ENCODE measurements at places on chromosomes 7 and 10. TPM values are rescaled to one million over a fixed set of nuclear protein-coding genes. Genes with fewer than 3 reads are reported as not detected.

HK1 gene
- 60.8 TPM for total RNA-seq

DNA sequence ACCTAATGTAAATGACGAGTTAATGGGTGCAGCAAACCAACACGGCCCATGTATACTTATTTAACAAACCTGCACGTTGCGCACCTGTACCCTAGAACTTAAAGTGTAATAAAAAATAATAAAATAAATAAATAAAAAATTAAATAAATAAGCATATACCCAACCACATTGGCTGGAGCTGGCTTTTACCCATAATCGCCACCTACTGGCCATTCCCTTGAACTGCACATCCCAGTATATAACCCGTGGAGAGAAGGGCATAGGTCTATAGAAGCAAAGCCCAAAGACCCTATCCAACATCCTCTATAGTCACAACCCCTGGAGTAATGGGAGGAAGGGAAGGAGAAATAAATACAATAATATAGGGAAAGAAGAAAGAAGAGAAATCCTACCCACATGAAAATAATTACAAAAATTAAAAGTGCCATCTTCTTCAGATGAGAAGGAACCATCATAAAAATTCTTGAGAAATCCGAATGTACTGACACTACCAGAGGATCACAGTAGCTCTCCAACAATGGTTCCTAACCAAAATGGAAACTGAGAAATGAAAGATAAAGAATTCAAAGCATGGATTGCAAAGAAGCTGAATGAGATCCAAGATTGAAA, 65.6 kb downstream of the TWIST1 start:
- H3K36me3 ChIP-seq, result peaks cover 45% of the 10 kb centered on the region
- H3K27me3 ChIP-seq, result no peaks in the 10 kb centered on the region
- DNase-seq, result no peak
- no peak overlapping the region for H3K4me3 ChIP-seq
- no peaks in the 10 kb centered on the region for H3K4me1 ChIP-seq

DNA sequence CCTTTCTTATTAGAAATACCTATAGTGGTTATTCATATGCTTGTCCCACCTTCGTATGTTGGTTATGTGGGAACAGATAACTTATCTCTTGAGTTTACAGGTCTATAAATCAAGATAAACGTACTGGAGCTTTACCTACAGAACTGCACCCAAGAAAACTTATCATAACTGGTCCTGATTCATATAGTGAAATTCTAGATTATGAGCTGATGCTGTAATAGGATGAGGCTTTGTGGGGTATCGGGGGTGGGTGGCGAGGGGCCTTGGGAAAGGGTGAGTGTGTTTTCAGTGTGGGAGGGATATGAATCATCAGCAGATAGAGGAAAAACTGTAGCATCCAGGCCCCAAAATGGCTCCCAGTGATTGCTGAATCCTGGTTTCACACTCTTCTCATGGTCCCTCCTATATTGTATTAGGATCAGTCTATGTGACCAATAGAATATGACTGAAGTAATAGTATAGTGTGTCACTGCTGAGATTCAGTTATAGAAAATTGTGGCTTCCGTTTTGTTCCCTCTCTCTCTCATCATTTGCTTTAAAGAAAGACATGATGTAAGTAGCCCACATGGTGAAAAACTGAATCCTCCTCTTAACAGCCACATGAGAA, 706.8 kb upstream of the LRRTM3 start:
- DNase-seq, result no peak
- H3K27ac ChIP-seq, result no peak overlapping the region
- no peaks in the 10 kb centered on the region for H3K27me3 ChIP-seq
- H3K4me3 ChIP-seq, result no peak overlapping the region
- no peaks in the 10 kb centered on the region for H3K4me1 ChIP-seq

- no peak for DNase-seq
- H3K27me3 ChIP-seq, result peaks cover 36% of the 10 kb centered on the region
- no peaks in the 10 kb centered on the region for H3K36me3 ChIP-seq
- no peak overlapping the region for H3K27ac ChIP-seq
- no peak overlapping the region for H3K4me3 ChIP-seq
- peaks cover 28% of the 10 kb centered on the region for H3K4me1 ChIP-seq
These were observed 4.7 kb downstream of the RBM20 start for GRCh38 chr10:110648692-110649346.

DNA sequence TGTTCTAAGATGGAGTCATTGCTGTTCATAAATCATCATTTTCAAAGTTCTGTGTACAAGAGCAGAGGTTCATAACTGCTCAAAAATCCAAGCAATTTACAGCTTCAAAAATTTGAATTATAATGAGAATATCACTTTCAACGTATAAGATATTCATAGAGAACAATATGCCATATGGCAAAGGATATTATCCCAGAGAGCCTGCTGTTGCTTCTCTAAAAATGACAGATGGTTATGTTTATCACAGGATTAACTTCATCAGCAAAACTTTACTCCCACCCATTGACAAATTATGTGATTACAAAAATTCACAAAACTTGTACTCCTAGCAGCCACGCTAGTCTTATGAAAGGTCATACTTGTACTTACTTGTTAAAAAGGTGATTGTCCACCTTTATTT, 105.1 kb downstream of the PIP4K2A start:
- H3K4me1 ChIP-seq, result peaks cover 23% of the 10 kb centered on the region
- no peak overlapping the region for H3K27ac ChIP-seq
- H3K4me3 ChIP-seq, result no peak overlapping the region
- peaks cover 41% of the 10 kb centered on the region for H3K36me3 ChIP-seq

GRCh38 chr10:69878038-69878437, 76.3 kb downstream of the COL13A1 start:
- H3K27ac ChIP-seq, result no peak overlapping the region
- peaks cover 13% of the 10 kb centered on the region for H3K27me3 ChIP-seq
- no peak overlapping the region for H3K4me3 ChIP-seq

DNA sequence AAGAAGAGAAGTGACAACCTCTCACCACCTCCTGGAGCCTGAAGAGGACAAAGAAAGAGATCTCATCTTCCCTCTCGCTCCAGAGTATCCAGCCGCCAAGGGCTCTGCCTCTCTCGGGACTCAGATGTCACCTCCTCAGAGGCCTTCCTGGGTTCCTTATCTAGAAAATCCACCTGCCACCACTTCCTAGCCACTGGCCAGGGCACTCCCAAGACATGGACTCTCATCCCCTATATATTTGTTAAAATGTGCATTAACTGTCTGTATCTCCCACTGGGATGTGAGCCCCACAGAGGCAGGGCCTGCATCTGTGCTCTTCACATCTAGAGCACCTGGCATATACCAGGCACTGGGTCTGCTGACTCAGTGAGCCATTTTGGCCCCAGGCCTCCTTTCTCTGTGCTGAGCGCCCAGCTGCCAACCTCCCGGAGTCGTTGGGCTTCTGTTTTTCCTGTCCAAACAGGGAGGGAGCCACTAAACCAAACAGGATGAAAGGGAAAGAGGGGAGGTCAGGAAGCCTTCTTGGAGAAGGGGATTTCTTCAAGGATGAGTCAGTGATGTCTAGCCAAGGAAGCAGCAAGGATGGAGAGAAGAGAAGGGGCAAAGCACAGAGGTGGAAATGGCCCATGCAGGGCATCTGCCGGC, 58.9 kb downstream of the KCNMA1 start:
- DNase-seq, result no peak
- H3K27ac ChIP-seq, result peak overlapping the region; percentile 37
- no peak overlapping the region for H3K4me3 ChIP-seq
- no peaks in the 10 kb centered on the region for H3K27me3 ChIP-seq

GRCh38 chr7:15667991-15668390, 18.5 kb downstream of the MEOX2 start:
- DNase-seq, result no peak
- H3K27me3 ChIP-seq, result no peaks in the 10 kb centered on the region
- no peaks in the 10 kb centered on the region for H3K4me1 ChIP-seq
- H3K4me3 ChIP-seq, result no peak overlapping the region
- H3K27ac ChIP-seq, result no peak overlapping the region

DNA sequence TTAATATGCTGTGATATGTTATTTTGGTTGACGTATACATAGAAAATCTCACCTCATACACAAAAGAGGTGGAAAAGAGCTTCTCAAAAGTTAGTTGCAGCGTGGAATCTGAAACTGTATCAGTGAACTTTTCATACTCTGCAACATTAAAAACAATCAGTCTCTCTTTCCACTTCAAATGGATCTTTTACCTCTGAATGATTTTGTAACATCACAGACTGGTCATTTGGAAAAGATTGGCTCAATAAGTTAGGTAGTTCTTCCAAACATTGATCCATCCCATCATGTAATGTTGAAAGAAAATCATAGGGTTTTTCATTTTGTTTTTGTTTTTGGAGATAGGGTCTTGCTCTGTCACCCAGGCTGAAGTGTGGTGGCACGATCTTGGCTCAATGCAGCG, 131.1 kb downstream of the AHR start:
- H3K27ac ChIP-seq, result no peak overlapping the region
- H3K36me3 ChIP-seq, result no peaks in the 10 kb centered on the region
- H3K4me3 ChIP-seq, result no peak overlapping the region
- DNase-seq, result no peak
- peaks cover 4% of the 10 kb centered on the region for H3K27me3 ChIP-seq
- no peaks in the 10 kb centered on the region for H3K4me1 ChIP-seq

DNA sequence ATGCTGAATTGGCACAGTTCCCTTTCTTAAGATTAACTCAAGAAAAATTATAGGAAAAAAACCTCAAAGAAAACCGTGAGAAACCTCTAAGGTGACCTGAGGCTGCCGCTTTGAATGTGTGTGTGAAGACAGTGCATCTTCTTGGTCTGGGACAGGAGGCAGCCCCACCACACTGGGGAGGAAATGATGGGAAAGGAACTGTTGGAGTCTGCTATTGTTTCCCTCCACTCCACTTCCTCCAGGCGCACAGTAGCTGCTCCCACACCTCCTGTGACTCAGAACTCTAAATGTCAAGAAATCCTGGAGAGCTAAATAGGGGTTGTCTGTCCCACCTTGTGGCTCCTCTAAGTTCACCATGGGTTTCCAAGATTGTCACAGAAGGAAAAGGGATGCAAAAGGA, 179.4 kb downstream of the PDE1C start:
- no peak overlapping the region for H3K4me3 ChIP-seq
- no peak overlapping the region for H3K27ac ChIP-seq
- H3K4me1 ChIP-seq, result peaks cover 3% of the 10 kb centered on the region
- peaks cover 3% of the 10 kb centered on the region for H3K27me3 ChIP-seq
- no peak for DNase-seq

DNA sequence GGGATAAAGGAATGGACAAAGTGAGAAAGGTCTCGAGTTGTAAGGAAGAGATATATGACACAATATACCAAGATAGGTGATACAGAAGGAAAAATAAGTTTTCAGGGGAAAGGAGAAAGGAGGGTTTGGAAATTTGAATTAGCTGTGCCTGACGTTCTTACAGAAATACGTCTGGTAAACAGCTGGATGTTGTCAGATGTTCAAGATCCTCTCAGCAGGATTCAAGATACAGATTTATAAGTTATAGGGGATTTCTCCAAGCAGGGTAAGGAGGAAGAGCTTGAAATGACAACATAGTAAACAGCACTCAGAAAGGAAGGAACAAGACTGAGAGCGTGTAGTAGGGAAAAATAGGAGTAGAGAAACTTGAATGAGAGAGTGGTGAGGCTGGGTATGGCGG, 1184.1 kb downstream of the TYW1 start:
- H3K27me3 ChIP-seq, result peaks cover 8% of the 10 kb centered on the region
- DNase-seq, result no peak
- no peak overlapping the region for H3K4me3 ChIP-seq
- H3K4me1 ChIP-seq, result peaks cover 9% of the 10 kb centered on the region
- no peaks in the 10 kb centered on the region for H3K36me3 ChIP-seq
- H3K27ac ChIP-seq, result no peak overlapping the region

DNA sequence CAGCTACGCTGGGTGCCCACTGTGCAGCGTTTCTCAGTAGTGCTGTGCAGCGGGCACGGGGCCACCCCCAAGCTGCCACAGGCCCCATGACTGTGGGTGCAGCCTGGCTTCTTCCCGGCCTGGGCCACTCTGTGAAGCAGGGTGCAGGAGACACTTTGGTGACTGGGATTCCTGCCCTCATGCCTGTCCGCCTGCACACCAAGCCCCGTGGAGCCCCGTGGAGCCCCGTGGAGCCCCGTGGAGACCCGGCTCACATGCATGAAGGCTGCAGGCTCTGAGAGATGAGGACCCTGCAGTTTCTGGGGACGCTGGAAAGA, 3.9 kb upstream of the SHH start:
- no peak overlapping the region for H3K27ac ChIP-seq
- peaks cover 69% of the 10 kb centered on the region for H3K27me3 ChIP-seq
- H3K36me3 ChIP-seq, result no peaks in the 10 kb centered on the region

DNA sequence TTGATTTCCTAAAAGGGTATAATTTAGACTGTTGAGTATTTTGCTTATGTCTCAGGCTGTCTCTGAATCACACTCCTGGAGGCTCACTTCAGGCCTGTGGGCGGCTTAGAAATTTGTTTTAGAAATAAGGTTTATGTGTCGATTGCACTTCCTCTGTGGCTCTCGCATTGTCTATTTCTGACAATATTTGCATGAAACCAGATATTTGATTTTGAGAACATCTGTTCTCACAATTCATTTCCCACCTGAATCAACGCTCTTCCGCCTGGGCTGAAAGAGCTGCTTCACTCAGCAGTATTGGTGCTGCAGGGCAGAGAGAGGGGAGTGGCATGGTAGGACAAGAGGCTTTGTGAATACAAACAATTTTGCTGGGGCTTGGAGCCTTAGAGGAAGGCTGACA, 262.0 kb downstream of the ADRA2A start:
- no peak overlapping the region for H3K27ac ChIP-seq
- H3K36me3 ChIP-seq, result peaks cover 4% of the 10 kb centered on the region
- H3K4me1 ChIP-seq, result no peaks in the 10 kb centered on the region
- peaks cover 6% of the 10 kb centered on the region for H3K27me3 ChIP-seq
- H3K4me3 ChIP-seq, result no peak overlapping the region
- no peak for DNase-seq
